ENCODE measurements at places on chromosomes 7 and 10.

GRCh38 chr7:31336202-31337001, 4.1 kb downstream of the NEUROD6 start:
- no peak for DNase-seq

DNA sequence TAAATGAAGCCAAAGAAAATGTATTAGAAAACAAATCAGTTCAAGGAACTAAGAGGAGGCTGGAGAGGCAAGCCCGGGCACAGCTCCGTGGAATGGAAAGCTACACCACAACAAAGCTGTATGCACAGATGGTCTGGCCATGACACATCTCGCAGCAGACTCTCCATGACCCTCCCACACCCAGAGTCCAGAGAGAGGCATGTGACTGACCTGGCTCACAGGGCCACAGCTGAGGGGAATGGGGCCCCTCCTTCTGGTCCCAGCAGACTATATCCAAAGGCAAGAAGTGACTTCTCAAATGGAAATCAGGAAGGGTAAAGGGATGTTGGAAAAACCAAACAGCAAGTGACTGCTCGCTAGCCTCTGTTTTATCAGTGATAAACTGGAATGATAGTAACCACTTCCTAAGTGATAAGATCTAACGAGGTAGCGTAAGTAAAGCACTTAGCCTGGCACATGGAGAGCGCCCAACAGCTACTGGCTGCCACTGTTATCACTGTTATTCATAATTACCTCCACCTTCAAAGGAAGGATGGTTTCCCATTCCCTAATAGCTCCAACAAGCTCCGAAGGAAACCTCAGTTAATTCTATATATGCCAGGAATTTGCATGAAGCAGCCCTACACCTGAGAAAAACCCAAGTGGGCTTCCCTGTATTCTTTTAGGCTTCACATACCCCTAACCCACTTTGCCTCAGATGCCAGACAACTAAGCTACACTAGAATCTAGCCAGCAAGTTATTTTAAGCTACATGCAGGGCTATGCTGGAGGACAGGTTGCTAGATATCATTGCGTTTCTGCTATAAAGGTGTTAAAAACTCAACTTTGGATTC, 8.4 kb downstream of the OSBPL3 start:
- DNase-seq, result no peak

DNA sequence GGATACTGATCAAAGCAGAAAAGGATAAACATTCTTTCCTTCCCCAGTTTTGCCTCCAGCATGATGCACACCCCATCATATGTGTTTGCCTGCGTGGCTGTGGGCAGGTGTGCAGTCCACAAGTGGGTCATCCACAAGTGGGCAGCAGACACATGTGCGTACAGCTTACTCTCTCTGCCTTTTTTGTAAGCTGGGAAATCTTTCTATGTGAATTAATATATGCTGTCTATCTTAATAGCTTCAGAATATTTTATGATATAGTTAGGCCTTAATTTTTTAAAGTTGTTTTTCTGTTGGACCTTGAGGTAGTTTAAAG, 80.1 kb downstream of the INPP5A start:
- no peak for DNase-seq

- no peak for DNase-seq
Measured at GRCh38 chr10:16644146-16644545, 122.5 kb upstream of the C1QL3 start.

DNA sequence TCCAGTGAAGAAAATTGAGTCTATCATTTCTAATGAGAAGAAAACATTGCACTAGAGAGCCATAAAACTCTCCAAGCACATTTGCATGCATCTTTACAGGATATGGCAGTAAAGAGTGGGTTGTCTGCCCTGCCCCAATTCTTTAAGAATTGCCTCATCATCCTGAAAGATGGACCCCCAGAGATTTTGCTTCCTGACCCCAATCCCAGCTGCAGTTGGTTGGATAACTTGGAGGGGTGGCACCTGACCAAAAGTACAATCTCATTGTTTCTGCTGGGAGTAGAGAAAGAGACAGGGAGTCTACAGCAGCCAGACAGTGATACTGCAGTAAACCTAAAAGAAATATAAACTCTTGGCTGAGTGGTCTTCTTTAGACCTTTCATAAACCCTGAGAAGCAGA, 49.1 kb upstream of the ADCY1 start:
- no peak for DNase-seq

GRCh38 chr10:121662945-121663917, 65.0 kb upstream of the FGFR2 start:
- DNase-seq, result no peak

GRCh38 chr7:36272567-36273269, 116.9 kb upstream of the ANLN start:
- DNase-seq, result no peak

DNA sequence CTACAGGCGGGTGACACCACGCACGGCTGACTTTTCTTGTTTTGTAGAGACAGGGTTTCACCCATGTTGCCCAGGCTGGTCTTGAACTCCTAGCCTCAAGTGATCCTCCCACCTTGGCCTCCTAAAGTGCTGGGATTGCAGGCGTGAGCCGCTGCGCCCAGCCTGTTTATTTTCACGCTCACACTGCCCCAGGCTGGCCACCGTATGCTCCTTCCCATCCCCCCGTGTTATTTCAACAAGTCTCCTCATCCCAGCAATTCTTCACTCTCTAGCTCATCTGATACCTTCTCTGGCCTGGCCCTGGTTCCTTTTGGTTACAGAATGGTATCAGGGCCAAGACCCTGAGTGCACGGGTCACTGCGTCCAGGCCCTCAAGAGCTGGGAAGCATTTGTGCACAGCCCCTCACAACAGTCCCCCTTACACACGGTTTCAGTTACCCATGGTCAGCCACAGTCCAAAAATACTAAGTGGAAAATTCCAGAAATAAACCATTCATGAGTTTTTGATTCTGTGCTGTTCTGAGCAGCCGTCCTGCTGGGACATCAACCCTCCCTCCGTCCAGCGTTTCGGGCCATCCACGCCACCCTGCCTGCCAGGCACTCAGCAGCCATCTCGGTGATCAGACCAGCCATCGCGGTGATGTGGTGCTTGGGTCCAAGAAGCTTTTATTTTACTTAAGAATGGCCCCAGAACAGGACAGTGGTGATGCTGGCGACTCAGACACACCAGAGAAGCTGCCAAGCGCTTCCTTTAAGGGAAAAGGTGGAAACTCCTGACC, 8.9 kb downstream of the COX19 start:
- no peak for DNase-seq

DNA sequence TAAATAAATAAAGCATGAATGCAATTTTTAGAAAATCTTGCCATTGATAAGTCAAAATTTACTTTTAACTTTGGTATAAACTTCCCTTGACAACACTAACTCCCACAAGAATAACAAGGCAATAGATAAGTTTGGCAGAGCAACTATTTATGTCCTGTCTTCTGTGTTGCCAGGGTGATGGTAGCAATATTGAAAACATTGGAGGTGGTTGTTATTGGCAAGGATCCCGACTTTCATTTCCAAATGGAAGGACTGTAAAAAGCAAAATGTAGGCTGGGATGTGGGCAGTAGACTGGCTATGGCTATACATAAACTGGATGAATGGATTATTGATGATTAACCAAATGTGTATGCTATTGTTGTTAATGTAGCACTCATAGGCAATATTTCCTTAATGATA, 134.9 kb upstream of the CACNA2D1 start:
- no peak for DNase-seq

DNA sequence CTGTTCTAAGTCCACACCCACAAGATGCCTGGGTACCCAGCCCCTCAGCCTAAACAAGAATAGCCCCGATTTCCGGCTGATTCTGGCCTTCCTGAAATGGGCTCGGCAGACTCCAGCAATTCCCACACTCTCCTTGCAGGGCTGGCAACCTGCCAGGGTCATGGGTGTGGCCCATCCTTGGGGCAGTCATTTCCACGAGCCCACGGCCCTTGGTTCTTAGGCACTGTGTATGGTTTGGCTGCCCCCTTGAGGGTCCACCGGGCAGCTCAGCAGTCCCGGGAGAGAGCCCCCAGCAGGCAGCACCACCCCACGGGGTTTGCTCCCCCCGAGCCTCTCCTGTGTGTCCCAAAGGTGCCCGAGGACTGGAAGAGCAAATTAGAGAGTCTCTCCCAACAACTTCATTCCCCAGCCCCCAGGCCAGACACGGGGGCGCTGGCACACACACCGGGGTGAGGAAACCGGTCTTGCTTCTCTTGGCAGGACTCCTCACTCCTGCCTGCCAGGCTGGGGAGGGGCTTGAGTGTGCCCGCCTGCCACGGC, 142.2 kb downstream of the EMX2 start:
- DNase-seq, result no peak

DNA sequence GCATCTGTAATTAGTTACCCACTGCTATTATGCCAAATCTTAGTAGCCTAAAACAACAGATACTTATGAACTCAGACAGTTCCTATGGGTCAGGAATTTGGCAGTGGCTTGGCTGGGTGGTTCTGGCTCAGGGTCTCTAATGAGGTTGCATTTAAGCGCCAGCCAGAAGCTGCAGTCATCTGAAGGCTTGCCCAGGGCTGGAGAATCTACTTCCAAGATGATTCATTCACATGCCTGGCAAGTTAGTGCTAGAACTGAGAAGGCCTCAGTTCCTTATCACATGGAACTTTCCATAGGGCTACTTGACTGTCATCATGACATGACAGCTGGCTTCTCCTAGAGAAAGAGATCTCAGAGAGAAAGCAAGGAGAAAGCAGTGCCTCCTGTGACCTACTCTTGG, 121.3 kb downstream of the AVL9 start:
- peak; percentile 64 for DNase-seq

DNA sequence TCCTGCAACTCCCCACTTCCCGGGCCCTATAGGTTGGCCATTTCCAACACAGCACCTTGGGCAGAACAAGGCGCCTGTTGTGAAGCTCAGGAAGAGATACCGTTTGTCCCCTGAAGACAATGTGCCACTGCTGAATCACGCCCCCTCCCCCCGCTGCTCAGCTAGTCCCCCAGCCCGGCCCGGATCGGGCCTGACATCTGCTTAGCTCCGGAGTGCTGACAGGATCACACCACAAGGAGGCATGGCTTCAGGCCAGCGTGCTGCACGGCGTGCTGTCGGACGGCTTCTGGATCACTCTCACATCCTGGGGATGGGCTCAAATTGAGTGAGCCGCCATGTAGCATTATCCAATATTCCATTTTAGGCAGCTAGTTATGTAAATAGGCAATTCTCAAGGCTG, 62.1 kb upstream of the EFCAB10 start:
- DNase-seq, result no peak

- DNase-seq, result no peak
Measured at GRCh38 chr10:86311906-86312305, 54.7 kb downstream of the GRID1 start.

DNA sequence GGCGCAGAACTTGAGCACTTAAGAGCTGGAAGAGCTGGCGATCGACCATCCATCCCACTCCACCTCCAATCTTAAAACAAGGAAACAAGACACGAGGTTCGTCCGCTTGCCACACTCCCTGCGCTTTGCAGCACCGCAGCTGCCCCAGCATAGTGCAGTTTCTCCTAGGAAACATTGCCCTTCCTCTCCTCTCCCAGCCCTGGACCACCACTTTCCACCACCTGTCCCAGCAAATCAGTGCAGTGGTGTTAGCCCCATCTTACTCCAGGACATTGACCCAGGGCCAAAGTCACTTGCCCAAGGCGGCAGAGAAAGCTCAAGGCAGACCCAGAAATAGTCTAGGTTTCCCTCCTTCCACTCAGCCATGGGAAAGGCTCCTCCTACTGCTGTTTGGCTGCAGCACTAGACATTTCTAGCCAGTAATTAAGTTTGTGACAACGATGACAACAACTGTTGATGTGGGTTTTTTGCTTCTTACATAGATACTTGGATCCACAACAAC, 1.5 kb upstream of the PARD3 start:
- DNase-seq, result peak; percentile 57

DNA sequence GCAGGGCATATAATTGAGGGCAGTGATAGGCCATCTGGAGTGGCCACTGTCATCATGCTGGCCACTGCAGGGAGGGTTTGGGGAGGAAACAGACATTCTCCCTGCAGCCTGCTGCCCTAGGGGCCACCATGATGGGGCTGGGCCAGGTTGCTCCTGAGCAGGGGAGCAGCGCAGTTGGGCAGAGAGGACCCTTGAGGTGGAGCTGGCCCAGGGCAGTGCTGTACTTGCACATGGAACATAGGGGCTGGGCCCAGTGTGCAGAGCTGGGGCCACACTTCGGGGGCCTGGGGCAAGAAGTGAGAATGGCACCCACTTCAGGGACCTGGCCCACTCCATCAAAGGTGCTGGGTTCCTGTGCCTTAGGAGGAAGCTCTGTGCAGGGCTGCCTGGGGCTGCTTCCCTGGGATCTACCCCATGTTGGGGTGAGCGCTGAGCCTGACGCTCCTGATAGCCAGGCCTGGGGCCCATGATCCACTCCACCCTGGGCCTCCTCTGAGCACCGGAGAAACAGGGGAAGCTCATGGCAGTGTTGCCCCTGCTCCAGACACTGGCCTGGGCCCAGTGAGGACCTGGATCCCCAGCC, 21.3 kb upstream of the NUB1 start:
- DNase-seq, result no peak

DNA sequence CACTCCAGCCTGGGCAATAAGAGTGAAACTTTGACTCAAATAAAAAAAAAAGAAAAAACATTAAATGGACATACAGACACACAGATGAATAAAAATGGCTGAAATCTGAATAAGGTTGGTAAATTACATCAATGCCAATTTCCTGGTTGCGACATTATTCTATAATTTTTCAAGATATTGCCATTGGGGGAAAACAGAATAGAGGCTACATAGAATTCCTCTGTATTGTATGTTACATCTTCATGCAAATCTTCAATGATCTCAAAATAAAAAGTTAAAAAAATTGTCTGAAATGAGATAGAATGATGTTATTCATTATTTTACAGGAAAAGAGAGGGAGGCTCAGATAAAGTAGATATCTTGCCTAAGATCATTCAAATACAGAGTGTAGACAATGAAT, 234.0 kb downstream of the SDHAF3 start:
- no peak for DNase-seq

DNA sequence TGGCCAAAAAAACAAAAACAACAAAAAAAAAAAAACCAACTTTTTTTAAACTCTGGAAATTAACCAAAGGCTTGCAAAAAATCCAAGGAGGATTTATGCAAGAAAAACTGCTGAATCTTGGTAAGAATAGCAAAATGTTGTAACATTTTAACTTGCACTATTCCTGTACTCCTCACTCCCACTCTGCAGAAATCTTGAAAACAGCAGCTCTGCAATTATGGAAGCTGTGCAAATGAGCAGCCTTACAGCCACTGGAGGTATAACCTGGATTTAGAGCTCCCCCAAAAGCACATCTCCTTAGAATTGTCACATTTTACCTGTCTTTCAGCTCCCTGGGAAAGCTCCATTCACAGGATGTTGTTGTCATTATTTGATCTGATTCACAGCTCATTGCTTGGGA, 41.8 kb upstream of the LRGUK start:
- DNase-seq, result no peak

GRCh38 chr7:81235997-81236396, 317.1 kb upstream of the SEMA3C start:
- no peak for DNase-seq
